MCF 10A (cell line): ENCODE measurements at places on chromosomes 13 and 19. TPM values are rescaled to one million over a fixed set of nuclear protein-coding genes. Genes with fewer than 3 reads are reported as not detected.

GRCh38 chr19:44806291-44806690 is 2.6 kb upstream of the BCAM start:
- DNase-seq = no peak

DNA sequence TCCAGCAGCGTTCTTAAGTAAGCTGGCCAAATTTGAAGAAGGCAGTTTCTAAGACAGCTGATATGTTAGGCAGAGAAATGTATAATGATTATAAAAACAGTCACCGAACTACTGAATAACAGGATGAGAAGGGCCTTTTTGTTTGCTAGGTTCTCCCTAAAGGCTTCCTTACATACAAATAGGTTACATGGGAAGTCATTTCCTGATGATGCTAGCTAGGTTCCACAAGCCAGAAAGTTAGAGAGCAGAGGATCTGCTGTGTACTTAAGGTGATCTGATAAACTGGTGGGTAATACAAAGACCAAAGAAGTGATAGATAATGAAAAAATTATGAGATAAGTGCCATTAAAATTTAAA is 139.7 kb downstream of the VWA8 start:
- DNase-seq = no peak

- no peak for DNase-seq
Measured at GRCh38 chr19:47404334-47405196, 14.8 kb downstream of the MEIS3 start.

- no peak for DNase-seq
Measured at GRCh38 chr19:15022752-15023151, 26.5 kb upstream of the CASP14 start.

GRCh38 chr13:64688893-64689677 is 2541.1 kb downstream of the PCDH9 start:
- no peak for DNase-seq

DNA sequence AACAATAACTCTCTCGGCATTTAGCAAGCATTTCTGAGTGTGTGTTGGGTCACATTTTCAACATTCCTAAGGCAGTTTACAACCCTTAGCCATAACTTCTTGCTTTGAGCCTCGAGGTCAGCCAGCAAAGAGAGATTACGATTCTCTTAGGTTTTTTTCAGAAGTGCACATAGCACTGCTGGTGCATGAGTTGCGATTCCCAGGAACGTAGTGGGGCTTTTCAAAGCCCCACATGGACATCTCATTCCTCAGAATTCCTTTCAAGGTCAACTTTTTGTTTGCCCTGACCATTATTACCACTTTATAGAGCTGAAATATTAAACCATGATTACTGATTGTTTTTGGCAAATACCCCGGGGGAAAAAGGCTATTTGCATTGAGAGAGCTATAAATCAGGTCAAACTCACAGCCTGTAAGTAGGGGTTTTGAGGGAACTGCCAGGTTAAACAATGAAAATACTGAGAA is 705.3 kb downstream of the GPC5 start:
- no peak for DNase-seq

DNA sequence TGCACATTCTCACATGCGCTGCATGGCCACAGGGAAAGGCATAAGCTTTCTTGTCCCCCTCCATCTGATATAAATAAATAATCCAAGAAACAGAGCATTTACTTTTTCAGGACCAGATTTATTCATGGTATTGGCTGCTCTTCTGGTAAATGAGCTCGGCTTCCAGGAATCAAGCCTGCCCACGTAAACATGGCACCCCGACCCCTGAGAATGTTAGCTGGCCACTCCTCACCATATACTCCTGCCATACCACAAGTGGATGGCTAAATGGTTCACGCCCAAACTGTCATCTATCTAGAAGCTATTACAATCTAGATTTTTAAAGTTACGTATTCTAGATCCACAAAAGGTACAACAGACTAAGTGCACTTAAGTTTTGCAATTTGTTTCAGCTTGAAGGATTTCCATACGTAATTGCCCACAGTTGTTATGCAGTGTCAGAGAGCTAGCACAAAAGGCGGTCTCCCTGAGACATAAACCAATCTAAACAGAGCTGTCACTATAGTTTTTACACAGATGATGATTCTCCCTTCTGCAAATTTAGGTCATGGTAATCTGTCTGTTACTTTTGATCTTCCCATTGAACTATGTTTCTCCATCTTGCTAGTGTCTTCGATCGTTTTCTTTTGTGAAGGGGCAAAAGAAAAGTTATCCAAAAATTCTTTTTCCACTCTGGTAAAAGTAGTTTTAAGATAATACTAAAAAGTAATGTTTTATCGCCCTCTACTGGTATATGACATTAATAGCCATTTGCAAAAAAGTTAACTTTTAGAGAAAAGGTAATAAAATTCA is 16.2 kb upstream of the FOXO1 start:
- DNase-seq = peak; percentile 25

DNA sequence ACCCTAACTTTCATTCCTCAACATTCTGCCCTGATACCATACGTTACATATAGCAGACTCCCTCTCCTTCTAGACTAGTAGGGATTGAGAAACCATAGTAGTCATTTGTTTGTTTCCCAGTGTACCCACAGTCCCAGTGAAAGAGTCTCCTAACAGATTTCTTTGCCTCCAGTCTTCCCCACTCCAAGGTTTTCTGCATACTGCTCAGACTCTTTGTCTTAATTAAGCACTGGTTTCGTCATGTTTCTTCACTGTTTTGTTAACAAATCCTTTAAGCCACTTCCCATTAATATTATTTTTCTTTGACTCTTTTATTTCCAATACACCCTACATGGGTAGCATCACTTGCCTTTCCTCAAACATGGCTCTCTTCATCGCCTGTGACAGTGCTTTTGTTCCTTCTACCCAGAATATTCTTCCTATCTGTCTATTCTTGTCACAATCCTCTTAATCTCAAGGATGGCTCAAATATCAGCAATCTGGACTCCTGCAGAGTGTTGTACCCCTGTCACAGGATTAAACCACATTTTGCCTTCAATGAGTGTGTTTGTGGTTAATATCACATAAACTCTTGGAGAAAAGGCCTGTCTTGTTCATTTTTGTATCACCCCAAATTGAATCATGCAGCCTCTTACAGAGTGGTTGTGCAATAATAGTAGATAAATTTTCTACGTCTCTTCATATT is 92.7 kb upstream of the KLF12 start:
- DNase-seq = no peak

DNA sequence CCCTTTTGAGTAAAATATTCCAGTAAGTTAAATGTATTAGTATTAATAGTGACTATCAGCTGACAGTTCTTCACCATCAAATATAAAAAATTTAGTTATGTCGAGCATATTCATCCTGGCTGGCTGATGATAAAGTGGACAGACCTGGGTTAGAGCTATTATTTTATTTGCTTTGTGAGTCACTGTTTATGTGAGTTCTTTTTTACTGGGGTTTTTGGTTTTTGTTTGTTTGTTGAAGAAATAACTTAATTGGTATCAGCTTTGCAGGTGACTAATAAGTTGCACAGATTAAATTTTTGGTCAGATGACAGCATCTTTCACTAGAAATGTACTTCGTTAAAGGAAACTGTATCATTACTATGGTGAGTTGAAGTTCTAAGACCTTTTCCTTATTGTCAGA is 224.7 kb downstream of the GGACT start:
- peak; percentile 41 for DNase-seq

- DNase-seq = peak; percentile 61
Measured at GRCh38 chr13:108283110-108283509, 13.6 kb downstream of the TNFSF13B start.

GRCh38 chr19:7680606-7681339 is at the start of gene TRAPPC5:
Gene TRAPPC5 (plus strand): TSS chr19:7680833. CDS start chr19:7682254, 1,421 bp downstream.
- peak; percentile 74 for DNase-seq

DNA sequence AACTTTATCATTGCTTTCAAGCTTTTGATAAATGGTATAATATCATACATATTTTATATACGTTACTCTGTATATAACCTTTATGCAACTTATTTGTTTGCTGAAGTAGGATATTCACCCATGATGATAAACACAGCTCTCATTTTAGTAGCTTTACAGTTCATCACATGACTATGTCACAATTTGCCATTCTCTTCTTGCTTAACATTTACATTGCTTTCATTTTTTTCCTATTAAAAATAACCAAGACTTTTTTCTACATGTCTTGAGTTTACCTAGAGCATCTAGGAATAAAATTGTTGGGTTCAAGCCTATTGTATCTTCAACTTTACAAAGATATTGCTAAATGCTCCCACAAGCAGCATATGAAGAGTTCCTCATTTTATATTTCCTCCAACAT is 54.0 kb downstream of the KCNRG start:
- DNase-seq = peak; percentile 42

- no peak for DNase-seq
Measured at GRCh38 chr13:98315902-98316301, 138.8 kb upstream of the RNF113B start.

DNA sequence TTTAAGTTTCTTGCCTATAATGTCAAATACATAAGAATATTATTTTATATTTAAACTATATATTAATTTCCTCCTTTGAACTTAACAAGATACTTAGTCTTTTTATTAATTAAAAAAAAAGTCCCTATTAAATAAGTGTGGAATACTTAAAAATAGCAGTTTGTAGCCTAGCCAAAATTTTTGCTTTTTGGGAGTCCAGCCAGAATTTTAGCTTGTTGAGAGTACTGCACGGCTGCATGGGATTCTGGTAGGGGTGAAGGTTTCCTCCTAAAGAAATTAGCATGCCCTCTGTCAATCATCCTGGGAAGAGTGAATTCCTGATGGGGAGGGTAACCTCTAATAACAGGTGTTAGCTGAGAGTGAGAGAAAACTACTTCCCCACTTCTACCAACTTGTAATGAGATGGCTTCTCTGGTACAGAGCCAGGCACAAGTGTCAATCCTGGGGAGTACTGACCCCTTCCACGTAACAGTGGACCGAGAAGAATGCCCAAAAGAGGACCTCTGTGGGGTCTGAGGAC is 195.7 kb downstream of the SPRY2 start:
- no peak for DNase-seq

DNA sequence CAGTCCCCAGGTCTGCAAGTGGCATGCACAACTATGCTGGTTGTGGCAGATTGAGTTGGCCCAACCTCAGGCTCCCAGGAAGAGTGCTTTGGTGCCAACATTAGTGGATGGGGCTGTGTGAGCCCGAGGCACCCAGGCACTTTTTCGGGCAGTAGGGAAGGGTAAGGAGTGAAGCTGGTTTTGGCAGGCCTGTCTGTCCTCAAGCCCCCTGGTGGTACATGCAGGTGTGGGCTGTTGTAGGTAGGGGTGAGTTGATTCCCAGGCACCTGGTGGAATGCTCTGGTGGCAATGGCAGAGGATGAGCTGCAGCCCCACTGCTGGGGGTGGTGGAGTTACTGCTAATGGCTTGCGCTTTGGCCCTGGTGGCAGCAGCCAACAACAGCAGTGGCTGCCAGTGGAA is 723.7 kb upstream of the SLITRK1 start:
- DNase-seq = no peak

DNA sequence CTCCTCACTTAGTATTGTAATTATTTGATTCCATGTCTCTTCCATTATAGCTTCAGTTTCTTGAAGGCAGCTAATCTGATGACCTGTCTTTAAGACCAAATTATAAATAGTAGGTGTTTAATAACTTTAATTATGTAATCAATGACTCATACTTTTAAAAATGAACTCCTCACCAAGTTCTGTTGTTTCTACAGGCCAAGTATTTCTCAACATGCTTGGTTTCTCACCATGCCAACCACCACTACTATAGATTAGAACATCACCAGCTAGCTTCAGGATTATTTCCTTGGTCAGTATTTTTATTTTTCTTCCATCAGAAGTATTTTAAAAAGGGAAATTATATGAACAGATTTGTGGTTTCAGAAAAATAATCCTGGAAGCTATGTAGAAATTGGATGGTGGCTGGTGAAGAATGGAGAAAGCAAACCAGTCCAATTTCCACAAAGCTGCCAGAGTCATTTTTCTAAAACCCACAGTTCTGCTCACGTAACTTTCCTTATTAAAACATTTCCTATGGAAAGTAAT is 237.7 kb upstream of the DACH1 start:
- DNase-seq = peak; percentile 24

GRCh38 chr13:26132756-26133155 is 80.9 kb upstream of the SHISA2 start:
- DNase-seq = peak; percentile 0

- DNase-seq = no peak
Measured at GRCh38 chr19:29411113-29411581, 114.6 kb upstream of the VSTM2B start.

DNA sequence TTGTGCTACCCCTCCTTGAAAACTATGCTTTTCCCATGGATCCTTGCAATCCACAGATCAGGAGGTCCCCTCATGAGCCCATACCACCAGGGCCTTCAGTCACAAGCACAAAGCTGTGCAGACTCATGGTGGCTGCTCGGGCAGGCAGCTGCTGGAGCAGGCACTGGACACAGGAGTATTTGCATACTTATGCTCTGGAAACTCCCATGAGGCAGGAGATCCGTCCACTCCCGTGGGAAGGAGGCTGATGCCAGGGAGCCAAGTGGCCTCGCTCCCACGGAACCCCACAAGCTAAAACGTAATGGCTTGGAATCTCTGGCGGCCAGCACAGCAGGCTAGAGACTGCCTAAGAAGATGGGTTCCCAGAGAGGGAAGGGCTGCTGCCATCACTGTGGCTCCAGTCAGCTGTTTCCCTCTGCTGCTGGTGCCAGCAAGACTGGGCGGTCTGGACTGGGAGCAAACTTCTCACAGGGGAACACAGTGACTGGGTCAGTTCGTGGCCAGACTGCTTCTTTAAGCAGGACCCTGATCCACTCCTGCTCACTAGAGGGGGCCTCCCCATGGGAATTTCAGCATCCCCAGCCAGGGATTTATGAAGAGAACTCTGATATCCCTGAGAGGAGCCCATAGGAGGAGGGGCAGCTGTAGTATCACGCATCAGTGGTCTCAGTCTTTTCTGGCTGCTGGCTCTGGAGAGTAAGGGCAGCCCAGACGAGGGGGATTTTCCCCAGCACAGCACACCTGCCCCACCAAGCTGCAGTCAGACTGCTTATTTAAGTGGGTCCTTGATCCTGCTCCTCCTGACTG is 370.3 kb upstream of the ATXN8OS start:
- no peak for DNase-seq

DNA sequence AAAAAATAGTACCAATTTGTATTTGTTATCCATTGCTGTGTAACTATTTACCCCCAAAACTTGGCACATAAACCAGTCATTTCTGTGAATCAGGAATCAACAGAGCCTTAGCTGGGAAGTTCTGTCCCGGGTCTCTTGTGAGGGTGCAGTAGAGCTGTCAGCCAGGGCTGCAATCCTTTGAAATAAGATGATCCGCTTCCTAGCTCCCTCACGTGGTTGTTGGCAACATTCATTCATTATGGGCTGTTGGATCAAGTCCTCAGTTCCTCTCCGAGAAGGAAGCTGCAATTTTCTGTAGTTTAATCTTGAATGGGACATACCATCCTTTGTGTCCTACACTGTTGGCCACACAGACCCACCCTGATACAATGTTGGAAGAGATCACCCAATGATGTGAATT is 277.2 kb downstream of the SUCLA2 start:
- no peak for DNase-seq

The KLK2 gene
- not detected in 2 replicates for total RNA-seq

The SMAD9 gene
- total RNA-seq = 0.98 and 1.6 TPM in 2 replicates

The FLT3LG gene
- 1.5 and 3.6 TPM in 2 replicates for total RNA-seq

The PRDX2 gene
- total RNA-seq = 224 and 295 TPM in 2 replicates

The NRTN gene
- 0.56 and 0.75 TPM in 2 replicates for total RNA-seq

The NAPA gene
- 72.1 and 73.2 TPM in 2 replicates for total RNA-seq

The CPB2 gene
- not detected in 2 replicates for total RNA-seq

The APOC1 gene
- 1.1 and 2.7 TPM in 2 replicates for total RNA-seq

The RASAL3 gene
- not detected in 2 replicates for total RNA-seq

The ZNF586 gene
- 13.4 and 13.9 TPM in 2 replicates for total RNA-seq

The USHBP1 gene
- not detected in 2 replicates for total RNA-seq

The FFAR2 gene
- not detected in 2 replicates for total RNA-seq
